Cardiac septum (tissue), 1 donor: ENCODE measurements at places on chromosomes 12 and 14. TPM values are rescaled to one million over a fixed set of nuclear protein-coding genes. Genes with fewer than 3 reads are reported as not detected.
A peak's percentile ranks its signal among the peaks of the same experiment; 100 is the strongest.

CATSPERB gene
- 0.97 TPM for total RNA-seq

GPR162 gene
- 5.7 TPM for total RNA-seq

RNASE7 gene
- total RNA-seq, result not detected

SLC16A7 gene
- 90.1 TPM for total RNA-seq

DNA sequence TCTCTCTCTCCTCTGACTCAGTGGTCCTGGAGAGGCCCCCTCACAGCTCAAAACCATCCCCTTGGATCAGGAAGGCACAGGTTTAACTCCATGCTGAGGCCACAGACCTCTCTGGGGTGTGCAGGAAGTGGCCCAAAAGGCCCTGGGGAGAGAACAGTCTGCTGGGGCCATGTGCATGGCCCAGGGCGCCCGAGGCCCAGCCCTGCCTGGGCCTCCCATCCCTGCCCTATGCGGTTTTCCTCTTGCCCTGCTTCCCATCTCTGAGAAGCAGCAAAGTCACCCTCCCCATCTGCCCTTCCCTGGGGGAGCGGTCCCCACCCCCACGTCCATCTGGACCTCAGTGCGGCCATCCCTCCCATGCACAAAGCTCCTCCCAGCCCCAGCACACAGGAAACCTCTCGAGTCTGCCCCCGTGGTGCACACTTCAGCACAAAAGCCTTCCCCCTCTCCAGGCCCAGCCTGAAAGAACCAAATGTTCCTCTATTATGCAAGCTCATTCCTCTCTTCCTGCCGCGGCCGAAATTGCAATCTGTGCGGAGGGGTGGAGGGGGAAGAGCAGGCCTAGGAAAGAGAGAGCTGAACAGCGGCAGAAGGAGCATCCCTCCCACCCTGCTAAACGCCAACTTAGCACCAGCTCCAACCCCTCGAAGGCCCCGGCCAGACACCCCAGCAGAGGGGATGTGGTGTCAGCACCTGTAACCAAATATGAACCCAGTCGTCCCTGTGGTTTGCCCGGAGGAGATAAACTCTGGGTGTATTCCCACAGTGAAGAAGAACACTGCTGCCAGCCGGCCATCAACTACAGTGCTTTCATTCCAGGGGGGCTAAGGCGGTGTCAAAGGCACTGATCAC is 108.5 kb downstream of the SCARB1 start:
- peak; percentile 89 for DNase-seq

DNA sequence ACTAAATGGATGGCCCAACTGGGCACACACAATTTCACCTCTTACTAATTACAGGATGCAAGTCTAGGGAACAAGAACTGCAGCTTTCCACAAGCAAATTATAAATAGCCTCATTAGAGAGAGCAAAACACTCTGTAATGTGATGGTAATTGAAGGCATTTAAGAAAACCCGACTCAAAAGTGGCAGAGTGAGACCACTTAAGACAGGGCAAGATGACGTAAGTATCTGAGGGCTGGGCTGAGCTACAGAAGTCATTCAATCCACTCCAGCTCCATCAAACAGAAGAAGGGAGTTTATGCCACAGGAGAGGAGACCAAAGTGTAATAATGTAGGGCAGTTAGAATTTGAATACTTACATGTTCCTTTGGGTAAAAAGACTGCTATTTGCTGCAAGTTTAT is 90.3 kb downstream of the PRKAB1 start:
- no peak for DNase-seq

DNA sequence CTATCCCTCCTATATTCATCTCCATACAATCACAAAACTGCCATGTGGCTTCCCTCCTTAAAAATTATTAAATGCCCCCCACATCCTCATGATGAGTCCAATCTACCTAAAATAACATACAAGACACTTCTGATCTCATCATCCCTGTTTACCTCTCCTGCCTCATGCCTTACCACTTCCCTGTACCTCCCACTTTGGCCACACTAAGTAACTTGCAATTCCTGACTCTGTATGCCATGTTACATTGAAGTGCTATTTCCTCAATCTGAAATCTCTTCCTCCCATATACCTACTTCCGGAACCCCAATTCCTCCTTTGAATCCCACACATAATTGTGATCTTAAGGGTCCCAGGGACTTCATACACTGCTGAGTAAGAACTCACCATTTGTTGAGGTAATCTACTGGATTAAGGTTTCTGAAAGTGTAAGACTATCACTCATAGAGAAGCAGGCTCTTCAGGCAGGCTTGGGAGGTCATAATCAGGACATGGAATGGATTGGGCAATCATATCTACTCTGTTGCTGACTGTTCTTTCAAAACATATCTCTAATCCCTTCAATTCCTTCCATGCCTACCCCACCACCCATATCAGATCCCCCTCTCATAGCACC is 117.6 kb upstream of the PLEKHG7 start:
- no peak for DNase-seq

DNA sequence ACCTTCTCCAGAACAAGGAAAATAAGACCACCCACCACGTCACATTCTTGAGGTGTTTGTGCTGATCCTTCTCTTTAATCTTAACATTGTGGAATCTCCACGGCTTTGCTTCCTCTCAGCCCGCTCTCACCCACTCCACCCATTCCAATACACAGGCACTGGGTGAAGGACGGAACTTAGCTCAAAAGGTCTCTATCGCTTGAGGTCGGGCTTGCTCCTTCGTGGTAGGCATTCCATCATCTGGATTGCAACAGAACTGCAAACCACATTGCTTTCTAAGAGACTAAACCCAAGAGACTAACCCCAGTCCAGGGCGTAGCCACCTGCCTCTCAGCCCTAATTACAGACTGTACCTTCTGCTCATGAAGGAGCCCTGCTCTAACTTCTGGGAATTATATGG is 24.0 kb upstream of the MDM2 start:
- DNase-seq, result no peak

GRCh38 chr14:28813810-28814209 is 47.2 kb downstream of the FOXG1 start:
- no peak for DNase-seq

GRCh38 chr12:104535369-104535768 is 78.6 kb downstream of the CHST11 start:
- DNase-seq, result no peak

DNA sequence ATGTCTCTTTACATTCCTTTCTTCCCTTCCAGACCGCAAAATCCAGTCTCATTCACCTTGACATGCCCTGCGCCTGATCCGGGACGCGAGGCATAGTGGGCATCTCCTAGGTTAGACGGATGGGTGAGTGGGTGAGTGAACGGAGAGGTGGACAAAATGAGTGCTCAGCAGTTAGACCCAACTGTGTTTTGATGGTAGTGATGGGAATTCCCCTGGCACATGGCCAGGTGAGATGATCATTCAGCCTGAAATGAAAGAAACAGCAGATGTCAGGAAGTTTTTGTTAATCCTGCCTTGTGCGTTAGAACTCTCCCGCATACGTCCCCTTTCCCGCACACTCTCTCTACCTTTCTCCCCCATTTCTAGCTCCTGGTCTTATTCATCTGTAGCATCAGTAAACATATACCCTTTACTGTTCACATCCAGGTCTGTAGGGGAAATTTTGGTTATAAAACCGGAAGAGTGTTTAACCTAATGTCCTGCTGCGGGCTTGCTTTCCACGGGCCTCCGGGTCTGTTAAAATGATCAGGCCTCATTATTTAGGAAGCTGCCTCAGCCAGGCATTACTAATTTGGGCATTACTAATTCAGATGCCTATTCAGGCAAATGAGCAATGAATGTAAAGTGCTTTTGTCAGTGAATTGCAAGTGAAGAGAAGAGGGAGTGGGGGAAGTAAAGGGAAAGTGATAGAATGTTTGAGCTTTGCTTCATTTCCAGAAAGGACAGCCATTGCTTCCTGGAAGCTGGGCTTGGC is 172.8 kb downstream of the ETV6 start:
- DNase-seq, result no peak
